ENCODE measurements at places on chromosomes 3 and 15. TPM values are rescaled to one million over a fixed set of nuclear protein-coding genes. Genes with fewer than 3 reads are reported as not detected.

GRIP2 gene
- 2.3 TPM for total RNA-seq

GRCh38 chr3:132038198-132038825 lies 3.5 kb upstream of the CPNE4 start:
- no peak for DNase-seq

- DNase-seq, result no peak
Measured at GRCh38 chr3:126181398-126181725, 976 bp upstream of the ALDH1L1 start.

DNA sequence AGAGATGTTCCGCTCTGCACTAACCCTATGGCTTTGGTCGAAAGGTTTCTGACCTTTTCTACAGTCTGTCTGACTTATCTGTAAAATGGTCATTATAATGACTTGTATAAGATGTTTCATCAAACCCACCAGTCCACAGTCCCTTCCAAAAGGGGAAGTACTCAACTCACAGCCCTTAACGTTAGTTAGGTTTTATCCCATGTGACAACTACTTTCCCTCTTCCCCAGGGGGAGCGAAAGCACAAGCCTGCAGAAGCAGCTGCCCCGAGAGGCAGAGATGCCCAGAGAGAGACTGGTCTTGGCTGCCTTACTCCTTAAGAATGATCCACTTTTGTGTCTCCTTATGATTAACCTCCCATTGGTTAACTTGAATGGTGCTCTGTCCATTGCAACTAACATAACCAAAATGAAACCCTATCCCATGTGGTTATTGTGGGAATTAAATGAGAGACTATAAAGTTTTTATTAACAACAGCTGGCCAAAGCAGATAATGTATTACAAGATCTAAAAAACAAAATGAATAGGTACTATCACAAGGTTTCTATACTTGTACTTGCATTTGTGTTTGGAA lies 6.4 kb downstream of the ASTE1 start:
- no peak for DNase-seq

SAMD7 gene
- not detected for total RNA-seq

- DNase-seq, result no peak
Measured at GRCh38 chr3:134381076-134381475, 6.8 kb upstream of the AMOTL2 start.

Data from sciatic nerve (tissue), 2 donors.